ENCODE measurements at places on chromosomes 5 and 9.

GRCh38 chr5:170625221-170626165, 121.7 kb downstream of the KCNIP1 start:
- DNase-seq, result no peak

DNA sequence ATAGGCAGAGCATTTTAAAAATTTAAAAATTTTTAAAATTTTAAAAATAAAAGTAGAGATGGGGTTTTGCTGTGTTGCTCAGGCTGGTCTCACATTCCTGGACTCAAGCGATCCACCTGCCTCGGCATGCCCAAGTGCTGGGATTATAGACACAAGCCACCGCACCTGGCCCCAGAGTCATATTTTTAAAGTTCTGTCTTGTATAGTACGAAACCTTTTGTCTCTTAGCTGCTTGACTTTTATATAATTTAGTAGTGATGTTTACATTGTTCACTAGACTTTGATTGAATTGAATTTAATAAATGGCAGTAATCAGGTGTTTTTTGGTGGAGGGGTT, 31.0 kb downstream of the LRRTM2 start:
- DNase-seq, result no peak

DNA sequence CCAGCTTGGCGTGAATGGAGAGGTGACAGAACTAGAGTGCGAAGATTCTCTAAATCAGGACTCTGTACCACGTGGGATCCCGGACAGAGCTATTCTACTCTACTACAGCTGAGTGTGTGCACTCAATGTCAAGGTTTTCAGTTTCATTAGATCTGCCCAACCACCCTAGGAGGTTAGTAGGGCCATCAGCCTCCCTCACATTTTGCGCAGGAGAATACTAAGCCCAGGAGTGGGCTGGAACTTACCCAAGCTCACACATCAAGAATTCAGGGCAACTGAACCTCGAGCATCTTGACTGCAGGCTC, 68.3 kb upstream of the TBC1D2 start:
- DNase-seq, result no peak

- no peak for DNase-seq
These were observed 76.1 kb downstream of the ITGA1 start for GRCh38 chr5:52863715-52864290.

- DNase-seq, result no peak
These were observed 29.9 kb downstream of the COL15A1 start for GRCh38 chr9:98973576-98973975.

GRCh38 chr9:124214596-124215367, 43.0 kb upstream of the NEK6 start:
- DNase-seq, result no peak

- DNase-seq, result no peak
These were observed 22.5 kb downstream of the PSAT1 start for GRCh38 chr9:78319197-78320029.

GRCh38 chr5:130893006-130893405, 272.1 kb downstream of the HINT1 start:
- no peak for DNase-seq

- no peak for DNase-seq
These were observed 13.6 kb upstream of the SHB start for GRCh38 chr9:38082446-38083287.

GRCh38 chr5:83418356-83419321, 52.9 kb upstream of the VCAN start:
- no peak for DNase-seq

Data from esophagus squamous epithelium (tissue), 5 donors.